T1000 (cell line): ENCODE measurements at places on chromosomes 2 and 18.

DNA sequence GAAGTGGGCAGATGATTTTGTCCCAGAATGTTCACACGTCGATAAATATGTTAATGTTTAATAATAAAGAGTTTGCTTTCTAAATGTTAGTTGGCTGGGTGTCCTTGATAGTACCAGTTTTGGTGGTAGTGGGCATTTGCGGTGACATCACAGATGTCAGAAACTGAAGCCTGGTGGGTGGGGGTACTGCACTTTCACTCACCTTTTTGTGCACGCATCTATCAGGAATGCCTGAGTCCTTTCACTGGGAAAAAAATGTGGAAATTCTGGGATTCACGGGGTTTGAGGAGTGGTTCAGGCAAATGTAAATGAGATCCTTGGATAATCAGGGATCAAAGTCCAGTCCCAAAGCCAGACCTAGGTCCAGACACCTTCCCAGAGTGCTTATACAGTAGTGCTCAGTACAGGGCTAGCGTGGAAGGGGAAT, 3.2 kb downstream of the EPAS1 start:
- DNase-seq, result no peak

- no peak for DNase-seq
Observed at GRCh38 chr2:38158378-38159118, 82.6 kb upstream of the CYP1B1 start.

GRCh38 chr2:225773148-225773547, 373.6 kb downstream of the NYAP2 start:
- DNase-seq, result no peak

GRCh38 chr18:45806226-45806625, 19.2 kb upstream of the SIGLEC15 start:
- DNase-seq, result no peak

- no peak for DNase-seq
Observed at GRCh38 chr2:200042944-200043343, 87.6 kb downstream of the MAIP1 start.

GRCh38 chr2:73984922-73985307, 205 bp downstream of the TET3 start:
- DNase-seq, result no peak

DNA sequence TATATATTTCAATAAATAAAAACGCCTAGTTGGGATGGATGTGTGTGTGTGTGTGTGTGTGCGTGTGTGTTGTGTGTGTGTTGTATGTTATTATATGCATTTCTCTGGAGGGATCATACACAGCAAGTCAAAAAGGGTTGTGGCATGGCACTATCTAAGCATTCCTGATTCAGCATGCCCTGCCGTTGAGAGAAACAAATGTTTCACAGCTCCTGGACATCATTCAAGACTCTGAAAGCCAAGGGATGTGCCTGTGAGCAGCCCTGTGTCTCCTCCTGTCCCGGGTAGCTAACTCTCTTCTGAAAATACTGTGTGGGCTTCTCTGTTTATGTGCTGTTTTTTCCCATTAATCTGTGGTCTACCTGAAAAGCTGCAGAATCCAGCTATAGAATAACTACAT, 197.9 kb upstream of the SETBP1 start:
- no peak for DNase-seq

DNA sequence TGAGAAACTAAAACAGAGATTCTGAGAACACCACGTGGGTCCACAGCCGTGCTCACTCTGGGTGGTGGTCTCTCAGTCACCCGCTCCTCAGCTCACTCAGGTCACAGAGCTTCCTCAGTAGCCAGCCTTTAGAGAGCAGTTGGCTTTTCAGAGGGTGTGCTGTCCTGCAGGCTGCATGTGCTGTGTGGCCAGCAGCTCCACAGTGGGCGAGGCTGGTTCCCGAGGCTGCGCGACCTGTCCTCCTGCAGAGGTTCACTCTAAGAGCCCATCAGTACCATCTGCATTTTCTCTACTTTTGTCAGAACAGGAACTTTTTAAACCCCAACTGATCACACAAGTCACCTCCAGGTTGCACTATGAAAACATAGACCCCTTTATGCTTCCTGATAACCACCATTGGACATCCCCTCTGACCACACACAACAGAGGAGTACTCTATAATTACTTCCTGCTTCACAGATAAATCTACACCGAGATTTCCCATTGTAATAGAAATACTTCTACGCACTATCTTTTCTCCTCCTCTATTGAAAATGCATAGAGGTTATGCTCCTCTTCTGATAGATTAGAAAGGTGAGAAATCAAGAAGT, 93.1 kb downstream of the GYPC start:
- no peak for DNase-seq

GRCh38 chr2:23118313-23118712, 266.7 kb upstream of the KLHL29 start:
- no peak for DNase-seq

- no peak for DNase-seq
Observed at GRCh38 chr2:20350041-20350712, 467 bp downstream of the PUM2 start.

DNA sequence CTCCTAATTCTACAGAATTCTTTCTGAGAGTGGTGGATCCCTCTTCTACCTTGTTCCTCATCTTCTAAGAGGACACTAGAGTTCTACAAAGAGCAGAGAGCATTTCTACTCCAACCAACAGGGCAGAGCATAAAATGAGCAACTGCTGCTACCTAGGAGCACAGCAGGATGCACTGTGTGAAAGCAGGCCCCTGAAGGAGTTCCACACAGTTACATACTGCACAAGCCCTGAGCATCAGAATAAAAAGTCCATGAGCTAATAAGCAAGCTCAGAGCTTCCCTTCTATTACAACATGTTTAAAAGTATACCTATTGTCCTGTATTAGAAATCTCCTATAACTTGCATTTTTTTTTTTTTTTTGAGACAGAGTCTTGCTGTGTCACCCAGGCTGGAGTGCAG, 8.4 kb downstream of the FHL2 start:
- no peak for DNase-seq
